ENCODE measurements at places on chromosomes 1 and 21.

DNA sequence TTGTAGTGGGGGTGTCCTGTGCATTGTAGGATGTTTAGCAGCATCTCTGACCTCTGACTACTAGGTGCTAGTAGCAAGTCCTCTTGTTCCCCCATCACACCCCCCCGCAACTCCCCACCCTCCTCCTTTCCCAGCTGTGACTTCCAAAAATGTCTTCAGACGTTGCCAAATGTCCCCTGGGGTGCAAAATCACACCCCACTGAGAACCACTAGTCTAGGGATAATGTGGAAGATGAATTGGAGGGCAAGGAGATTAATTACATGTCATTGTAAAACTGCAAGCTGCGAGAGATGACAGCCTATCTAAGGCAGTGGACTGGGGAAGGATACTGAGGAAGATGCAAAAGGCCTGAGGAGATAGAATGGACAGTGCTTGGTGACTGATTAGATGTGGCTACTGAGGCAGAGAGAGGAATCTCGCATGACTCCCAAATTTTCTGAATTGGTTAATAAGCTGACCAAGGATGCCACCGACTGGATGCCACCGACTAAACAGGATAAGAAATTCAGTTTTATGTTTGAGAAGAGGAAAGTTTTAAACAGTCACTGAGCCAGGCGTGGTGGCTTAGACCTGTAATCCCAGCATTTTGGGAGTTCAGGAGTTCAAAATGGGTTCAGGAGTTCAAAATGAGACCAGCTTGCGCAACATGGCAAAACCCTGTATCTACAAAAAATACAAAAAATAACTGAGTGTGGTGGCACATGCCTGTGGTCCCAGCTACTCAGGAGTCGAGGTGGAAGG, 3.1 kb upstream of the JAK1 start:
- ATAC-seq, result no peak

- no peak for ATAC-seq
Observed at GRCh38 chr1:197021716-197022115, 44.4 kb downstream of the CFHR5 start.

DNA sequence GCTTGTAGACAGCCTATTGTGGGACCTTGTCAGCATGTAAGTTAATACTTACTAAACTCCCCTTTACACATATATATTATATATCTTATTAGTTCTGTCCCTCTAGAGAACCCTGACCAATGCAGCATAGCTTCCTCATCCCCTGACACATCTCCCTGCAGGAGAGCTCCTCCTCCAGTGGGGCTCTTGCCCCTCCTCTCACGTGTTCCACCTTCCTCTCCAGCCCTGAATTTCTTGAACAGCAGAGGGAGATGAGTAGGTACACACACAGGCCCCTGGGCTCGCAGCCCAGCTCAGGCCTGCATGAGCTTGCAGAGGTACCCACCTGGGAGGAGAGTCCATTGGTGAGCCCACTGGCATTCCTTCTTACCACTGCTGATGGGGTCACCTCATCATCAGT, 27.3 kb upstream of the GOLT1A start:
- no peak for ATAC-seq

GRCh38 chr1:197152662-197153061, 6.2 kb upstream of the ASPM start:
- ATAC-seq, result no peak

- no peak for ATAC-seq
Observed at GRCh38 chr21:32728456-32728839, 635 bp upstream of the SYNJ1 start.

- ATAC-seq, result peak; percentile 44
Observed at GRCh38 chr1:110012100-110012780, 22.2 kb upstream of the STRIP1 start.

DNA sequence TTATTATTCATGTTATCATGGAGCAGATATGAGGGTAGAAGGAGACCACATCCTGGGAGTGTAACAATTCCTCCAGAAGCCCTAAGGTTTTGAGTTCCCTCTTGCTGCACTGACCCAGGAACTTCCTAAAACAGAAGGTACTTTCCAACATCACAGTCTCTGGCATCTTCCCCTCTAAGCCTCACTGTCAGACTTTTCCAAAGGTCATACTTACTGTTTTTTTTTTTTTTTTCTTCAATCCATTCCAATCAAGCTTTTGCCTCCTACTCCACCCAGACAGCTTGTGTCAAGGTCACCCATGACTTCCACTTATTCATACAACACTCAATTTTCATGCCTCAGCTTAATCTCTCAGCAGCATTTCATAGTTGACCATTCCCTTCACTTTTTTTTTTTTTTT, 18.4 kb upstream of the UQCRHL start:
- ATAC-seq, result no peak

GRCh38 chr1:182507685-182508084, 57.7 kb downstream of the RGSL1 start:
- no peak for ATAC-seq

DNA sequence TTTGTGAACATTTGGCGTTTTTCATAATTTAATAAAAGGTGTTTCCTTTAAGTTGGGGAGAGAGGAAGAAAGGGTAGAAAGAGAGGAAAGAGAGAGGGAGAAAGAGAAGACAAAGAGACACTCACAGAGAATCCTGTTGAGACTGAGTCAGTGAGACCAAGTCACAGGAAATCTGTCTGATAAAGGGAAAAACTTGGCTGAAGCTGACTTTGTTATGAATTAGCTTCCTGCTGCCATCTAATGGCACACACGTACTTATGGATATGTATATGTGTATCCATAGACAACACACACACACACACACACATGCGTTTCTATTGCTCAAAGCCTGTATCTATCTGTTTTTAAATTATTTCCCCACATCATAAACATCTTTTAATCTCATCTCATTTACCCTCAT, 42.5 kb upstream of the DISC1 start:
- no peak for ATAC-seq

- ATAC-seq, result no peak
Observed at GRCh38 chr1:66373157-66373591, 160.8 kb upstream of the SGIP1 start.

DNA sequence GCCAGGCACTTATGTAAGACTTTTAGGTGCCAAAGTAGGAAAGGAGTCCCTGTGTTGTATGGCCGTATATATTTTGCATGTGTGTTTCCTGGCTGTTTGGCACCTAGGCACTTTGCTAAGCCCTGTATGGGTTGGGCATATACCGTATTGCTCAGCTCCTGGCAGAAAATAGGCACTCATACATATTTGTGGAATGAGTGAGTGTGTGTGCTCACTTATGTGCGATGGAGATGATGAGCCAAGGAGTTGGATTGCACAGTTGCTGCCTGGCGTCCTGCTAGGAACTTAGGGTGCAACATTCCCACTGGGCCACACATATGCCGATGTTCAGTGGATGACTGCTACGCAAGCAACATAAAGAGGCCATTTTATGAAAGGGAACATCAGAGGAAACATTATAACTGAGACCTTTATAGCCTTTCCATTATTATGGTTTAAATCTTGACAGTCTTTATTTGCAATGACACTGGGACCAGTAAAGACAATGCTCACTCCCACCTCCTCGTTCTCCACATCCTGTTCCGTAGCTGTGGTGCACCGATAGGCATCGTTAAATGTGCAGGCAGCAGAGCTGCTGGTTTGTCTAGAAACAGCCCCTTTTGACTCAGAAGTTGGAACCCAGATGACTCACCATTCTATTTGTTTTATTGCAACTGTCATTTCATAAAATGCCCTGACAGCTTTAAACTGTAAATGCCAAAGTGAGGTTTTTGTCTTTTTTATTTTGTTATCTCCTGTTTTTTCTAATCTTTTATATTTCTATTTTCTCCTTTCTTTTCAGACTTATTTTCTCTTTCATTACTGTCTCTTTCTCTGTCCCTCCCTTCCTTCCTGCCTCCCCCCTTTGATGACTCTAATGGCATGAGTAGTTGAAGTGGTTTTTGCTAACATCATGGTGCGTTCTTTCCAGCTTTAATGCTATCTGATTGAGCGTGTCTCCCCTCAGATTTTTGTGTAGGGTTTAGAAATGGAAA, 36.1 kb downstream of the PEX14 start:
- ATAC-seq, result peak; percentile 99

GRCh38 chr1:153533689-153534201, 2.0 kb downstream of the S100A6 start:
- ATAC-seq, result no peak

GRCh38 chr21:42308161-42308913, 6.9 kb downstream of the TFF3 start:
- no peak for ATAC-seq

- peak; percentile 60 for ATAC-seq
Observed at GRCh38 chr1:175471039-175471800, 272.2 kb downstream of the TNR start.

DNA sequence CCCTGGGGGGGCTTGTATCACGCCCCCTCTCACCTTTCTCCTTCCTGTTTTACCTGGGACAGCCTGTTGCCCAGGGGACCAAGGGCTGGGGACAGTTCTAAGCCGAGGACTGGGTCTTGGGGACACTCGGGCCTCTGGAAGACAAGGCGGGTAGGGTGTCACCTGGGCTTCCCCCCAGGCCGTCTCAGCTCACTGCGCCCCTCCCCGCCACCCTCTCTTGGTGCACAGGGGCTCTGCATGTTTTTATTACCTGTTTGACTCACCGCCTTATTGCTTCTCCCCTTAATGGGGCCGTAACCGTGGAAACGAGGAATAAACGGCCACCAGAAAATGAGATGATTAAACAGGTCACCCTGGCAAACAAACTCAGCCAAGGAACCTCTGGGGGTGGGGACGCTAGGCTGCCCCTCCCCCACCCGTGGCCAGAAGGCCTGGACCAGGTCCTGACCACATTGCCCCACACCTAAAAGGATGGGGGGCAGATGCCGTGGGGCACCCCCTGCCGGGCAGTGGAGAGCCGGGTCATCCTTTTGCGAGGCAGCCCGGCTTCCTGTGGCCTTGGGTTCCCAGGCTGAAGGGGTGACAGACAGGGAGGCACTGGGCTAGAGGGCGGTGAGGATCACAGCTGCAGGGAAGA, 109.9 kb downstream of the CASZ1 start:
- ATAC-seq, result no peak

DNA sequence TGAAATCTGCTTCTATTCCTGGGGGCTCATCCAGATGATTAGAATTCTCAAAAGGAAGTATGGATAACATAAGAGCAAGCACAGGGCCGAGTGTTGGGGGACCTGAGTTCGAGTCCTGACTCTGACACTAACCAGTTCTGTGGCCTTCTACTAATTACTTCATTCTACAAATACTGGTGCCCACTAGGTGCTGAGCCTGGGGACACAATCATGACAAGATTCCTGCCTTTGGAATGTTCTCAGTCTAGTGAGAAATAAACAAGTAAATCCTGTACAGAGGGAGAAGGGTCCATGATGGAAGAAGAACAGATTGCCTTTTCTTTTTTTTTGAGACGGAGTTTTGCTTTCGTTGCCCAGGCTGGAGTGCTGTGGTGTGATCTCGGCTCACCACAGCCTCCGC, 2.2 kb upstream of the NUAK2 start:
- ATAC-seq, result no peak

GRCh38 chr1:99634971-99635624, 10.8 kb upstream of the PALMD start:
- no peak for ATAC-seq

DNA sequence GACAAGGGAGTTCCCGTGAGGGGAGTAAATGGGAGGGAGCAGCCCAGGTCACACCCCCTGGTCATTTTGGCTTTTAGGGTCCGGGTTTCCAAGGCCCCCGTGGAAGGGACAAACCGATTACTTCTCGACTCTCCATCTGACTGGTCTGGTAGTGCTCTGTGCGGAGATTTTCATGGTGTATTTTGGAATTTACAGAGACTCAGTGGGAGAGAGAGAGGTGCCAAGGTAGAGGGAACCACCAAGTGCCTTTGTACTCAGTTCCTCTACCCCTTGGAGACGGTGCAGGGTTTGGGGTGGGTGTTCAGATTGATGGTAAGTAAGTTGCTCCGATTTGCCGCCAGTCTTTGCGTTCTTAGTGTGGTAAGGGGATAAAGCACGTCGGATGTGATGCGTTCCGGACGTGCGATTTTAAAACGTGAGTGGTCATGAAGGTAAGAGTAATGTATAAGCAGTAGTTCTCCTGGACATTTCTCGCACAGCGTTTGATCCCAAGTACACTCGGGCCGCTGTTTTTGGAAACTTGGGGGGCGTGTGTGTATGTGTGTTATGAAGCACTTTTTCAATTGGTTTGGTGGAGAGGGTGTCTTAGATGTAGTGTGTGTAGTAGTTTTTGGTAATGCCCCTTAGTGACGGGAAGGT, 682 bp downstream of the SUCO start:
- no peak for ATAC-seq

DNA sequence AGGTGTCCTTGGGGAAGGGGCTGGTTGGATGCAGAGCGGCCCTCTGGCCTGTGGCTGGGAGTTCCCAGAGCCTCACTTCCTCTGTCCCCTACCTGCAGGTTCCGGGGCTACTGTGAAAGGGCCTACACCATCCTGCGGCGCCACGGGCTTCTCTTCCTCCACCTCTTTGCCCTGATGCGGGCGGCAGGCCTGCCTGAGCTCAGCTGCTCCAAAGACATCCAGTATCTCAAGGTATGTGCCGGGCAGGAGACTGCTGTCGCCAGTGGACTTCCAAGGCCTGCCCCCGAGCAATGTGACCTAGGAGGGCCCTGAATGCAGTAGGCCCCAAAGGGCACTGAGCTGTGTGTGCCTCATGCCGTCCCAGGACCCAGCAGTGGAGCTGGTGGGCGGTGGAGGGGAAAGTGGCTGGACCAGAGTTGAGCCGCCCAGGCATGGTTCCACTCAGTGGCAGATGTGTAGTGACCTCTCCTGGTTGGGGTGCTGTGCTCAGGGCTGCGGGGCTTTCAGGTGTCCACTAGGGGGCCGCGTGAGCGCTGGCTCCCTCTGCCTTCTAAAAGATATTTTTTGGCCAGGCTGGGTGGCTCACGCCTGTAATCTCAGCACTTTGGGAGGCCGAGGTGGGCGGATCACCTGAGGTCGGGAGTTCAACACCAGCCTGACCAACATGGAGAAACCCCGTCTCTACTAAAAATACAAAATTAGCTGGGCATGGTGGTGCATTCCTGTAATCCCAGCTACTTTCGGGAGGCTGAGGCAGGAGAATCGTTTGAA, 73.4 kb downstream of the PIK3CD start:
- ATAC-seq, result peak; percentile 46

DNA sequence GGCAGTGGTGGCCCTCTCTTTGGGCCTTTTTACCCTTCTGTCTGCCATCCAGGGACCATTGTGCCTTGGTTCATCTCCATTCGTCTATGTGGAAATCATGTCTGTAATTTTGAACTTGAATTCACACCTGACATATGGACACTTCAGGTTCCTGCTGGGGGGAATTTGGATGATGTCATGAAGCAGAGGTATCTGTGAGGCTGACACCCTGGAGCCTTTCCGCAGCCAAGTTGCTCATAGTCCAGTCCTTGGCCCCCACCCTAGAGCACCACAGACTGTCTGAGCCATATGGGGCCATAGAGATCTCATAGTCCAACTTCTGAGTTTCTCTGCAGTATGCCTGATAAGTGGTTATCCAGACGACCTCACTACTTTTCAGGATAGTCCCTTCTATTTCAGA, 147.7 kb upstream of the CACNA1E start:
- ATAC-seq, result no peak

DNA sequence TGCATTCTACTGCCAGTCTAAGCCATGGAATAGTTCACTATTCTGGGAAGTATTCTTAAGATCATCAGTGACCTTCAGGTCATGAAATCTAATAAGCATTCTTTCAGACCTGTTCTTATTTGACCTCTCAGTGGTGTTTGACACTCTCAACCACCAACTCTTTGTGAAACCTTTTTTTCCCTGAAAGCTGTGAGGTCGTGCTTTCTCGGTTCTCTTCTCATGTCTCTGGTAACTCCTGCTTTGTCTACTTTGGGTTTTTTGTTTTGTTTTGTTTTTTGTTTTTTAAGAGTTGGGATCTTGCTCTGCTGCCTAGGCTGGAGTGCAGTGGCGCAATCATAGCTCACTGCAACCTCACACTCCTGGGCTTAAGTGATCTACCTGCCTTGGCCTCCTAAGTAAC, 56.3 kb downstream of the POU2F1 start:
- ATAC-seq, result no peak
